ENCODE measurements at places on chromosomes 1 and 21. TPM values are rescaled to one million over a fixed set of nuclear protein-coding genes. Genes with fewer than 3 reads are reported as not detected.

S100A1 gene
- 0.71 TPM for polyA plus RNA-seq

GRCh38 chr1:111542187-111542586 is 38.8 kb upstream of the ADORA3 start:
- DNase-seq = no peak

GRCh38 chr1:15949453-15950245 is 26.3 kb downstream of the ZBTB17 start:
- peak; percentile 93 for DNase-seq

DNA sequence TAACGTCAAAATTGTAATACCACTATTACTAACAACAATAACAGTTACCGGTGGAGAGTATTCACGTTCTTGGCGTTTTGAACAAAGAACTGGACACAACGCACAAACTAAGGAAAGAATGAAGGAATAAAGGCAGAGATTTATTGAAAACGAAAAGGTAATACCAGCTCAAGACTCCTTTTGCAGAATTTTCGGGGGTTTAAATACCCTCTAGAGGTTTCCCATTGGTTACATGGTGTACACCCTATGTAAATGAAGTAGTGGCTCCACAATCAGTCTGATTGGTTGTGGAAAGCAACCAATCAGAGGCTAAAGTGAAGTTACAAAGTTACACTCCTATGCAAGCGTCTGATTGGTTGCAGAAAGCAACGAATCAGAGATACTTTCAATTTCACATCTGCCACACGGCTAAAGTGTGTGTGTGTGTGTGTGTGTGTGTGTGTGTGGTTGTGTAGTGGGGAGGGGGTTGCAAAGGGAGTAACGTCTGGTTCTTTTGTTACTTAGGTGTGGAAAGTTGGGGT is 1.1 kb upstream of the GTF2B start:
- no peak for DNase-seq

All from BJ (cell line).